Kidney (tissue), 22 donors: ENCODE measurements at places on chromosomes 7 and 10. TPM values are rescaled to one million over a fixed set of nuclear protein-coding genes. Genes with fewer than 3 reads are reported as not detected.

DNA sequence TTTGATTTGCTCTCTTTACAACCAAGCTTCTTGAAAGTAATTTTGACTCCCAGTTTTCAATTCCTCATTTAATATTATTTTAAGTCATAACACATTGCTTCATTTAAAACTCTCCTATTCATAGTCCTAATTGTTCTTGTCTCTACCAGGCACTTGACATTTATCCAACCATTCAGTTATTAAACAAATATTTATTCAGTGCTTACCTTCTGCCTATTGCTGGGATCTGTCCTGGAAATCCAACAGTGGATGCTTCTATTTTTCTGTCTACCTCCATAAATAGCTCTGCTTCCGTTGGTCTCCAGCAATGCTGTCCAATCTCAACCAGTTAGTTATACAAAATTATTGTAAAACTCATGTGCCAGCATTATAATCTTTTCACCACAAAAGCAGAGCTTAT is 615.1 kb downstream of the ZWINT start:
- no peak for DNase-seq

Gene NCF1
- 8.4 TPM for total RNA-seq

GRCh38 chr7:155602156-155602555 is 42.3 kb upstream of the RBM33 start:
- DNase-seq, result peak; percentile 27

Gene SRRM3
- total RNA-seq, result 1.0 TPM

Gene TMEM229A
- total RNA-seq, result not detected

DNA sequence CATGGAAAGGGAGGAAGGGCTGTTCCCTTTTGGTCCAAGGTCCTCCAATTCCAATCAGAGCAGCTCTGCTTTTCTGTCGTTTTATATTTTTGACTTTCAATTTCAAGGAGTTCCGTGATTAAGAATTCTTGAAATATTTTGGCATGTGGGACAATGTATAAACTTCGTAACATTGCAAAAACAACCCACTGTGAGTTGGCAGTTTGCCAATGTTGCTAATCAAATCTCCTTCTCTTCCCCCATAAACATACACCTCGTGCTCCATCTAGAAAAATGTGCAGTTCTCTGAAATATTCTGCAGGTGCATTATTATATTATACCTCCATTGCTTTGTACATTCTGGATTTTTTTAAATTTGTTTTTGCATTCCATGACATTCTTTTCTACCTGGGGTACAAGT is 49.8 kb downstream of the POU6F2 start:
- DNase-seq, result no peak

GRCh38 chr7:81402227-81402626 is 367.6 kb downstream of the HGF start:
- DNase-seq, result peak; percentile 24

GRCh38 chr10:31886885-31887284 is 41.7 kb downstream of the ARHGAP12 start:
- DNase-seq, result no peak

DNA sequence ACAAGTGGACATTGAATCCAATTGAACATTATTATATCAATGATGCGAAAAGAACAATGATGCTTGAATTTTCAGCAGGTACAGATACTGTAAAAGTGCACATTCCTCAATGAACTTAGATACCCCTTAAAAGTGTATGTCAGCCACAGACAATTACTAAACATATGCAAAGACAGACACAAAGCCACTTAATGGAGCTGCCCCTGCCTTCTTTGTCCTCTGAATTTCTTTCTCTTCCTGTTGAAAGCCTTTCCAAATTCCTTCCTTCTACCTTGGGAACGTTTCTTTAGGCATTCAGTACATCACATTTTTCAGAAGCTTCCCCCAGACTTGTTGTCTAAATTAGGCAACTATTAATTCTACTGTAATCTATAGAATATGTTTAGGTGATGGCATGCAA is 706.8 kb upstream of the MBL2 start:
- no peak for DNase-seq

DNA sequence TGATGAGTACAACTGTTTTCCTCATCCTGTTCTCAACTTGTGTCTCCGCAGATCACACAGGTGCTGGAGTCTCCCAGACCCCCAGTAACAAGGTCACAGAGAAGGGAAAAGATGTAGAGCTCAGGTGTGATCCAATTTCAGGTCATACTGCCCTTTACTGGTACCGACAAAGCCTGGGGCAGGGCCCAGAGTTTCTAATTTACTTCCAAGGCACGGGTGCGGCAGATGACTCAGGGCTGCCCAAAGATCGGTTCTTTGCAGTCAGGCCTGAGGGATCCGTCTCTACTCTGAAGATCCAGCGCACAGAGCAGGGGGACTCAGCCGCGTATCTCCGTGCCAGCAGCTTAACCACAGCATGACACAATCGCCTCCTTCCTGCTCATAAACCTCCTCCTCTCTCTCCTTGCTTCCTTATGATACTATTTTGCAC is 126.7 kb upstream of the PRSS58 start:
- DNase-seq, result no peak

DNA sequence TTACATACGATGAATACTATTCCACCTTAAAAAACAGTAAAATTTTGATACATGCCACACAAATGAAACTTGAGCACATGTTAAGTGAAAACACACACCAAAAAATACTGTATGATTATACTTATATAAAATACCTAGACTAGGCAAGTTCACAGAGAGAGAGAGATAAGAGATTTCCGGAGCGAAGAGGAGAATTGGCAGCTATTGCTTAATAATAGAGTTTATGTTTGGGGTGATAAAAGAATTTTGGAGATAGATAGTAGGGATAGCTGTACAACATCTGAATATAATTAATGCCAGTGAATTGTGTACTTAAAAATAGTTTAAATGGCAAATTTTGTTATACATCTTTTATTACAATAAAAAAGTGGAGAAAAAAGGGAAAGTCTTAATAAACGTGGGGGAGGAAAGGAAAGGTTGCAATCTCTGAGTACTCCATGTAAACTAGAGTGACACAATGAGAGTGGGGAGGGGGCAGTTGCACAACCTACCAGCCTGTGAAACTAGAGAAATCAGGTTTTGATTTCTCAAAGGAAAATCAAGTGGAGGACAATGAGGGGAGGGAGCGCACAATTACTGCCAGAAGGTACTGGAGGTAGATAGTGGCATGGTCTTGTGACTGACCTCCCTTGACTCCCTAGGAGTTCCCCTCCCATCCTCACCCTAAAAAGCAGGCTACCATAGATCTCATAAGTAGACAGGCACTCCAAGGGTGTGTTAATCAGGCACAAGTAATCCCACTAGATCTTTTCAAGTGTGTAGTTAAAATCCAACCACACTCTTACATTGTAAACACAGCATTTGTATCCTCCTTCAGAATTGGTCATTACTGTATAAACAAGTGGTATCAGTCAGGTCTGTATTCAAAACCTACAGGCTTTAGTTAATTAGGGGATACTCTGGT is 31.6 kb upstream of the ANK3 start:
- DNase-seq, result no peak

Gene ADO
- total RNA-seq, result 18.5 TPM

- DNase-seq, result no peak
Observed at GRCh38 chr10:100600218-100600617, 64.5 kb downstream of the HIF1AN start.

GRCh38 chr10:93437086-93437945 is 44.8 kb downstream of the MYOF start:
- peak; percentile 93 for DNase-seq
